ENCODE measurements at places on chromosomes 16 and 17.

DNA sequence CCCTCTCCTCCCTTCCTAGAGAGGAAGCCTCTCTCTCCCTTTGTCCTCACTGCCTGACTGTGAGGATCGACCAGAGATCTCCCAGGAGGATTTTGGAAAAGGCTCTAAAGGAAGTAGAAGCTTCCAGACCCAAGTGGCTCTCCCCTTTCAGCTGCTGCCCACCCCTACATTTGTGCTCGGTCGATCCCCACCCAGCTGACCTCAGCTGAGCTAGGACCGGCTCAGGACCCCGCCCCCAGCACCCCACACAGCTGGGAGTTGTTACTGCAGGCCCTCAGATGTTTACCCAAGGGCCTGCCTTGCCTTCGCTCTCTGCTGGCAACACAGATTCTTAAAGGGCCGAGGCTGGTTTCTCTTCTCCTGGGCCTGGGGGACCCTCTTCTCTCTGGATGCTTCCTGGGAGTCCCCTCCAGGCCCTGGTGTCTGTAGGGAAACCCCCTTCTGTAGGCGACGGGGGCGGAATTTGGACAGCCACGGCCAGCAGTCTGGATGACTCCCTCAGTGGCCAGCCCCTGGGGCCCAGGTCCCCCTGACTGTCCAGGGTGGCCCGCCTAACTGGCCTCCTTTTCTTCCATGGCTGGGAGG lies 26.9 kb upstream of the TIMP2 start:
- no peak for DNase-seq

GRCh38 chr16:29662729-29663015 lies 375 bp upstream of the SPN start:
- DNase-seq, result no peak

DNA sequence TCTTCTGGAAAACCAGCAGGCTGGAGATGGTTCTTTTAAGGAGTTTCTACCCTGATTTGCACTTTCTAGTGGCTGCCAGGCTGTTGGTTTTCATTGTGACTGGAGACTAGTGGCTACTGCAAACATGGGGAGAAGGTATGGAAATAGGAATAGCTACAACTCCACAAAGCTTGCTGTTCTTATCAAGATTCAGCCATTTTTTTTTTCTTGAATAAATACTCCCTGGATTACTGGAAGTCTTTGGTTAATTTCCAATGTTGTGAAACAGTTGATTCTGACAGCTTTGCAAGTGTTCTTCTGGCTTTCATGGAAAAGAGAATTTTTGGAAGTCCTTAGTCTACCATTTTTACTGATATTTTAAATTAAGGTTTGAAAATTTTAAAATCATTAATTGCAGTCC lies 277.7 kb downstream of the HS3ST3A1 start:
- DNase-seq, result no peak

- no peak for DNase-seq
Measured at GRCh38 chr16:53895433-53895832, 191.5 kb downstream of the FTO start.

DNA sequence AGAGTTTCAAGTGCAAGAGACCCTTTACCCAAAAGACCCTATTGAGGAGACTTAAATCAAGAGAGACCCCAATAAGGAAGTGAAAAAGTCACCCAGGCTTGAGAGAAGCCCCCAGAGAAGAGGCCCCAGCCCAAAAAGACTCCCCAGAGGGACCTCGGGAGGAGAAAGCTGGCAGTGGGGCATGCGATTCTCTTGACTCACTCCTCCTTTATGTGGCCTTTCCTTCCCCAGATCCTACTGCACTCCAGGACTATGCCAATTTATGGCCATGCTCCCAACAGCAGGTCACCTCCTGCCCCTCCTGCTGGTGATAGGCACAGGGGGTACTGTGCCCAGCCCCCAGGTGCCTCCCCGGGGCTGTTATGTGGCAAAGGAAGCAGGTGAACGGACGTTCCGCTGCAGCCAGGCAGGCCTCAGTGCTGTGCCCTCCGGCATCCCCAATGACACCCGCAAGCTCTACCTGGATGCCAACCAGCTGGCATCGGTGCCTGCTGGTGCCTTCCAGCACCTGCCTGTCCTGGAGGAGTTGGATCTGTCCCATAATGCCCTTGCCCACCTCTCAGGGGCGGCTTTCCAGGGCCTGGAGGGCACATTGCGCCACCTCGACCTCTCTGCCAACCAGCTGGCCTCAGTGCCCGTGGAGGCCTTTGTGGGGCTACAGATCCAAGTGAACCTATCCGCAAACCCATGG lies 16.3 kb downstream of the LRRC3C start:
- DNase-seq, result no peak

GRCh38 chr16:1300664-1301476 lies 8.6 kb upstream of the UBE2I start:
- no peak for DNase-seq

DNA sequence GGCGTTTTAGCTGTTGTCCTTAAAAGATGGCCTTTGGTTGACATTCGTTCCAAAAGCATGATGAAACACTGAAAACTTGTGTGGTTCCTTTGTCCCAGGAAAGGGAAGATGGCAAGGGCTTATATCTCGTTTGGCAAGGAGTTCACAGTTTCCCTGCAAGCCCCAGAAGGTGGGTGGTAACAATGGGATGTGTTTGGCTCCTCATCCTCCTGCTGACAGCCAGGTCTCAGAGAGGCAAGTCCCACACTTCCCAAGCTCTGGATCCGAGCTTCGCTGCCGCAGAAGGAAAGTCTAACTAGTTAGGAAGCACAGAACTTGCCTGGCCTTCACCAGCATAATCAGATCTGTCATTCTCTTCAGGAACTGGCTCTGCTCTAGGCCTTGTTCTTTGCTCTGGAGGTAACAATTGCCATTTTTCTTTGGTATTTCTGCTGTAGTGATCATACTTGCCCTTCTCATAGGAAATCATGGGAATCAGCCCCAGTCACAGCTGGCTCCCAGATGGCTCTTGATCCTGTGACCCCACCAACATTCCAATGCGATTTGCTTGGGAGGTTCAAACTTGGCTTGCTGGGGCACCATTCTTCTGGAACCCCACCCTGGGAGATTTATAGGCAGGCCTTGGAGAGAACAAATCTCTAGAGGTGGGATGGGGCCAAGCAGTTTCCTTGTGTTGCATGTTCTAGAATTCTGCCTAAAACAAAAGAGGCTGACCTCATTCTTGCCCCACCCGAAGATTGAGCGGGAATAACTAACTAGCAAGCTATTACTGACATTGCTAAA lies 17.9 kb downstream of the KPNA2 start:
- no peak for DNase-seq

DNA sequence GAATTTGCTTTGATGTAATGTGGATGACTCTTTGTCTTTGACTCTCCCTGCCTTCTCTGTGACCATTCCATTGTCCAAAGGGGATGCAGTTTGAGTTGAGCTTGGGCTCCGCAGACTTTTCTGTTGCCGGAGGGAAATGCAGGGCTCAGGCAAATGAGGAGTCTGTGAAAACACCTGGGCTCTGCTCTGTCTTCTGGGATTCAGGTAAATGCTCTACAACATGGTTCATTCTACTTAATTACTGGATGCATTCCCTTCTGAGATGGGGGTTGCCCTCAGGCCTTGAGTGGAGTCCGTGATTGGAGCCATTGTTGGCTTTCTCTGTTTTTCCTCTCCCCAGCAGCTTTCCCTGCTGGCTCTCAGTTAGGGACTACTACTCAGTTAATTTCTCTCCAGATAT lies 26.4 kb upstream of the SPNS2 start:
- DNase-seq, result no peak

GRCh38 chr16:8959921-8960787 lies 3.6 kb downstream of the USP7 start:
- no peak for DNase-seq
